WERI-Rb-1 (cell line): ENCODE measurements at places on chromosomes 3 and 15.

DNA sequence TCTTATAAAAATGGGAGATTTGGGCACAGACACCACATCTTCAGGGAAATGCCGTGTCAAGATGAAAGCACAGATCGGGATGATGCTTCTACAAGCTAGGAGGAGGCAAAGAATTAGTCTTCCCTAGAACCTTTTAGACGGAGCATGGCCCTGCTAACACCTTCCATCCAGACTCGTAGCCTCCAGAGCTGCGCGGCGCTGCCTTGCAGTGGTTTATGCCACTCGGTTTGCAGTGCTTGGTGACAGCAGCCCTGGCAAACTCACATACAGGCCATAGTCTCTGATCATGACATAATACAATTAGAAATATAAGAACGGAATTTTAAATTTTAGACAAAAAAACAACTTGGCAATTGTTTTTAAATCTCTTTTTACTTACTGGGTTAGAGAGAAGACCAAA is 37.1 kb upstream of the SLC41A3 start:
- no peak for DNase-seq

- no peak for DNase-seq
Measured at GRCh38 chr15:44715797-44716334, 4.5 kb downstream of the B2M start.

GRCh38 chr3:83218383-83219200 is 1457.1 kb upstream of the GBE1 start:
- no peak for DNase-seq

- no peak for DNase-seq
Measured at GRCh38 chr3:163058031-163058854, 1561.6 kb downstream of the OTOL1 start.
